ENCODE measurements at places on chromosomes 3 and 15. TPM values are rescaled to one million over a fixed set of nuclear protein-coding genes. Genes with fewer than 3 reads are reported as not detected.

Gene SLC22A13
- total RNA-seq, result 0.34 TPM

- DNase-seq, result no peak
Measured at GRCh38 chr15:43905755-43906154, 79.0 kb downstream of the WDR76 start.

Gene EPHB3
- total RNA-seq, result 6.4 TPM

Gene SLC12A1
- total RNA-seq, result not detected

GRCh38 chr3:195073866-195074860, 196.8 kb downstream of the XXYLT1 start:
- DNase-seq, result no peak

DNA sequence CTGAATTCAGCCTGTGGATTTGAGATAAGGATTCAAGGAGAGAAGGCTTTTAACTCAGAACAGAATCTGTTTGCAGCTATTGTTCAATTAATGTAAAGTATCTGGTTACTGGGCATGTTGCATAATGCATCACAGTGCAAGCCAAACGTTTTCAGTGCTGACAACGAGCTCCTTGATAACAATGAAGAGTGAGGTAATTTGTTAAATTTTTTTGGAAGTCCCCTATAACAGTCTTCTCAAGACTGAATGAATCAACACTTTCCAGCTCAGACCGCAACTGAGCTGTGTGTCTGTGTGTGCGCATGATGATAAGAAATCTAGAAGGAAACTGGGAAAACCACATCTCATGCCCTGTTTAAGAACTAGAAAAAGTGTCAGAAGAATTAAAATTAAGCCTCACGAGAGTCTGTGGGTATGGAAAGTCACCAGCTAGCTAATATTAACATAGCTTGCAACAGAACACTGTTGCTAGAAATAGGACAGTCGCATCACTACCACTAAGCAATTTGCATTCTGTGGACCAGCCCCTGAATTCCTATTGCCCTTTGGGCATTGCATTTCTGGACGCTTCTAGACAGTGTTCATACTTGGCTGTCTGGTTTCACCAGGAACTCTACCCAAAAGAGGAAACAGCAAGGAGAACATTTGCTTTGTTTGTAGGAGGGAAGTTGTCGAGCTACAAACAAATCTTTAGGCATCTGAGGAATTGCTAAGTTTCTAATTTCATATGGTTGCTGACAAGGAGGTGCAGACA, 43.7 kb upstream of the ATP2C1 start:
- peak; percentile 38 for DNase-seq

Gene THRB
- 9.9 TPM for total RNA-seq

GRCh38 chr3:48232232-48232631, 8.7 kb upstream of the ZNF589 start:
- no peak for DNase-seq

GRCh38 chr15:99328106-99329072, 77.1 kb downstream of the LRRC28 start:
- DNase-seq, result no peak

DNA sequence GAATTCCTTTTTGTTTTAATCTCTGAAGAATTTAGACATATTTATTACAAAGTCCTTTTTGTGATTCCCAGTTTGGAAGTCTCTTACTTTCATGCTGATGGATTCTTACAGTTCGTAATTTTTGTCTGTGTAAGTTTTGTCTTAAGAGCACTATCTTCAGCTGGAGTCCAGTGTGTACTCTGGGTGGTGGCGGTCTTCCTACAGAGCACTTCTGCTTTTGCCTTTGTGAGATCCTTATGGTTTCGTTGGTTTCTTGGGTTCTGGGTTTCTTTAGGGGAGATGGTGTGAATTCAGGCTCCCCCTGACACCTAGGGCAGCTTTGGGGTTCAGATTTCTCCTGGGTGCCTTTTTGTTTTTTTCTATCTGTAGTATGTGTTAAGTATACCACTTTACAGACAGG, 45.3 kb downstream of the PLS1 start:
- DNase-seq, result no peak

- DNase-seq, result no peak
Measured at GRCh38 chr3:160129459-160130061, 95.7 kb upstream of the C3orf80 start.

- peak; percentile 35 for DNase-seq
Measured at GRCh38 chr3:105997800-105998526, 129.2 kb upstream of the CBLB start.

Gene DNAH1
- 10.8 TPM for total RNA-seq

Gene SPINT1
- 252 TPM for total RNA-seq

- DNase-seq, result no peak
Measured at GRCh38 chr3:10192953-10193691, 28.4 kb downstream of the IRAK2 start.

- DNase-seq, result no peak
Measured at GRCh38 chr3:127070776-127071175, 87.9 kb downstream of the PLXNA1 start.

GRCh38 chr3:140251678-140252077, 316.7 kb downstream of the CLSTN2 start:
- no peak for DNase-seq

GRCh38 chr3:153445817-153446216, 283.8 kb downstream of the RAP2B start:
- no peak for DNase-seq

DNA sequence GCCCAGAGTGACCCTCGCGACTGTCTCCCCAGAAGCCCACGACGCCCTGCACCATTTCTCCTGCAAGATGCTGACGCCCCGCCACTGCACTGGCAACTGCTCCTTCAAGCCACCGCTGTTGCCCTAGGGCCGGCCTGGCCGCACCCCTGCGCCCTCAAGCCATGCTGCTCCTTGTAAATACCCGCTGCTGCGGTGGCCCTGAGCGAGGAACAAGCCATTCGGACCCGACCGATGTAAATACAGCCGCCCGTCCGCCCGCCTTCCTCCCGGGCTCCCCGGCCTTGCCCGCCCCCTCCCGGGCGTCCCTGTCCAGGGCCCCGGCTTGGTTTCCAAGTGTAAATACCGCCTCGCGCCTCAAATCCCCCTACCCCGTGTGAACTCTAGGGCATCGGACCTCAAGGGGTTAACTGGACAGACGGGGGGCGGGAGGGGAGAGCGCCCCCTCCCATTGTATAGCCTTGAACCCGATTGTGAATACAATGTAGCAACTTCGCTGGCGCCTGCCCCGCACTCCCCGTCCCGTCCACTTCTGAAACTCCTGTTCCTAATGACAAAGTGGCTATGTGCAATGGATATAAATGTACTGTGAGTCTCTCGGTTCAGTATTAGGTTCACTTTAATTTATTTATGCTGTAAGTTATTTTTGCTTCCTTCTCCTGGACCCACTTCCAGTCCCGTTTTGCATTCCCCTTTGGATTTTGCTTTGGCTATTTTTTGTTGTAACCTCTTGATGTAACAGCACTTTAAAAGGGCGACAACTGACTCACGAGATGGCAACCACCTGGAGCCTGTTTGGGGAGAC, 5.9 kb downstream of the RNU6-1 start:
- DNase-seq, result peak; percentile 32

Gene CHRM5
- total RNA-seq, result not detected

Measured in upper lobe of left lung (tissue), 6 donors.